ENCODE measurements at places on chromosomes 5 and 9. TPM values are rescaled to one million over a fixed set of nuclear protein-coding genes. Genes with fewer than 3 reads are reported as not detected.

The SGCD gene
- total RNA-seq: 104 TPM

The APBA1 gene
- total RNA-seq: 4.0 TPM

The MLANA gene
- 0.70 TPM for total RNA-seq

The GGTA1 gene
- total RNA-seq: not detected

The UGT3A2 gene
- total RNA-seq: not detected

The MTX3 gene
- 32.0 TPM for total RNA-seq

The GHR gene
- total RNA-seq: 0.75 TPM

The PCDHA7 gene
- 0.48 TPM for total RNA-seq

The DHX29 gene
- 44.3 TPM for total RNA-seq

The BNC2 gene
- 32.4 TPM for total RNA-seq

The UHRF2 gene
- total RNA-seq: 126 TPM

The GABBR2 gene
- 0.52 TPM for total RNA-seq

The PCDHGC5 gene
- 2.0 TPM for total RNA-seq

The ALDOB gene
- total RNA-seq: not detected

The ARL15 gene
- 13.2 TPM for total RNA-seq

The C9orf153 gene
- not detected for total RNA-seq

The DEPDC1B gene
- total RNA-seq: 0.99 TPM

The PTGDS gene
- 177 TPM for total RNA-seq

The PRDM12 gene
- not detected for total RNA-seq

The PHF24 gene
- not detected for total RNA-seq

The LCN10 gene
- not detected for total RNA-seq

The STOM gene
- 30.3 TPM for total RNA-seq

The KLF4 gene
- 7.8 TPM for total RNA-seq

The PAEP gene
- total RNA-seq: not detected

The PCDHA9 gene
- total RNA-seq: 0.03 TPM

The PDE6A gene
- 0.47 TPM for total RNA-seq

The SLC6A19 gene
- total RNA-seq: 0.31 TPM

The PCDHA12 gene
- total RNA-seq: 0.16 TPM

The PIP5KL1 gene
- 0.36 TPM for total RNA-seq

The HNRNPA0 gene
- total RNA-seq: 10.5 TPM

The HCN1 gene
- total RNA-seq: not detected

The IL3 gene
- not detected for total RNA-seq

The C9 gene
- total RNA-seq: not detected

The PCDHB9 gene
- total RNA-seq: 6.8 TPM

The GPR151 gene
- total RNA-seq: not detected

The PURA gene
- 18.3 TPM for total RNA-seq

The PHYHD1 gene
- 10.0 TPM for total RNA-seq

The TRPM3 gene
- total RNA-seq: 0.45 TPM

The SPINK13 gene
- total RNA-seq: not detected

The ACOT12 gene
- not detected for total RNA-seq

The NUTM2G gene
- total RNA-seq: not detected

The OTULIN gene
- 34.5 TPM for total RNA-seq

The TRPM6 gene
- not detected for total RNA-seq

The UNC5A gene
- total RNA-seq: 0.21 TPM

The TAF1L gene
- 0.05 TPM for total RNA-seq

The ESM1 gene
- not detected for total RNA-seq

The IL5 gene
- not detected for total RNA-seq

The SHOC1 gene
- total RNA-seq: not detected

The PRDM9 gene
- not detected for total RNA-seq

The ADAMTS2 gene
- 25.5 TPM for total RNA-seq

The SSBP2 gene
- total RNA-seq: 42.5 TPM

The HMMR gene
- total RNA-seq: 1.4 TPM

The FRRS1L gene
- total RNA-seq: not detected

The KCNMB1 gene
- total RNA-seq: not detected

The GARIN3 gene
- total RNA-seq: not detected

The DOCK8 gene
- total RNA-seq: 2.1 TPM

Data from myocyte (in vitro differentiated cells).